Fibroblast of lung (primary cell): ENCODE measurements at places on chromosomes 3 and 15. TPM values are rescaled to one million over a fixed set of nuclear protein-coding genes. Genes with fewer than 3 reads are reported as not detected.

GMNC gene
- under 0.01 and 0.50 TPM in 2 replicates for total RNA-seq

SLC27A2 gene
- under 0.01 and 0.66 TPM in 2 replicates for total RNA-seq

LDHAL6B gene
- total RNA-seq: not detected in 2 replicates

ELL3 gene
- 6.7 and 10.1 TPM in 2 replicates for total RNA-seq

A4GNT gene
- not detected in 2 replicates for total RNA-seq

DUOX1 gene
- total RNA-seq: not detected in 2 replicates

SAMMSON gene
- total RNA-seq: under 0.01 TPM in 2 replicates

ECT2 gene
- 14.6 and 34.5 TPM in 2 replicates for total RNA-seq

CHAC1 gene
- 33.1 and 62.6 TPM in 2 replicates for total RNA-seq

KLHDC8B gene
- 40.5 and 42.6 TPM in 2 replicates for total RNA-seq

LINGO1 gene
- not detected in 2 replicates for total RNA-seq

STRC gene
- total RNA-seq: under 0.01 and 0.17 TPM in 2 replicates

SI gene
- total RNA-seq: not detected in 2 replicates

RHCG gene
- total RNA-seq: under 0.01 TPM in 1 of 2 replicates, not detected in the other

UROC1 gene
- not detected in 2 replicates for total RNA-seq

HAPLN3 gene
- 2.8 and 3.1 TPM in 2 replicates for total RNA-seq

OXSR1 gene
- total RNA-seq: 27.7 and 32.7 TPM in 2 replicates

EFCC1 gene
- total RNA-seq: not detected in 2 replicates

CYP1A2 gene
- total RNA-seq: not detected in 2 replicates

PRR20G gene
- not detected in 2 replicates for total RNA-seq

ALG3 gene
- 21.6 and 26.7 TPM in 2 replicates for total RNA-seq

CD96 gene
- total RNA-seq: under 0.01 TPM in 1 of 2 replicates, not detected in the other

MKRN3 gene
- total RNA-seq: under 0.01 and 0.77 TPM in 2 replicates

GOLGA6L7 gene
- not detected in 2 replicates for total RNA-seq

ILDR1 gene
- not detected in 2 replicates for total RNA-seq

TRIM42 gene
- not detected in 2 replicates for total RNA-seq

UQCC5 gene
- 5.1 and 9.4 TPM in 2 replicates for total RNA-seq

VPS8 gene
- total RNA-seq: 78.6 and 99.4 TPM in 2 replicates

SERPINI2 gene
- total RNA-seq: not detected in 2 replicates

BCHE gene
- 29.0 and 34.7 TPM in 2 replicates for total RNA-seq

RHO gene
- not detected in 2 replicates for total RNA-seq

FAM131A gene
- total RNA-seq: 18.5 and 22.3 TPM in 2 replicates

KCNMB3 gene
- total RNA-seq: 0.77 and 1.5 TPM in 2 replicates

SPSB4 gene
- not detected in 2 replicates for total RNA-seq

PPP2R3A gene
- 10.5 and 17.5 TPM in 2 replicates for total RNA-seq

FHIT gene
- 2.1 and 2.3 TPM in 2 replicates for total RNA-seq

RYR3 gene
- total RNA-seq: 0.17 and 0.26 TPM in 2 replicates

SCAPER gene
- 5.6 and 9.1 TPM in 2 replicates for total RNA-seq

SCN5A gene
- total RNA-seq: 0.50 and 0.77 TPM in 2 replicates

P2RY13 gene
- total RNA-seq: under 0.01 TPM in 1 of 2 replicates, not detected in the other

EOMES gene
- under 0.01 TPM in 1 of 2 replicates, not detected in the other for total RNA-seq

NLGN1 gene
- 2.1 TPM in 2 replicates for total RNA-seq

PIGX gene
- 10.7 and 11.0 TPM in 2 replicates for total RNA-seq

ALDH1L1 gene
- not detected in 2 replicates for total RNA-seq

OCA2 gene
- not detected in 2 replicates for total RNA-seq

PLA2G4E gene
- total RNA-seq: not detected in 2 replicates

ZNF860 gene
- total RNA-seq: under 0.01 and 0.50 TPM in 2 replicates

CYP1A1 gene
- total RNA-seq: under 0.01 TPM in 1 of 2 replicates, not detected in the other

SOX2 gene
- total RNA-seq: not detected in 2 replicates

DLEC1 gene
- total RNA-seq: under 0.01 TPM in 2 replicates

MORC1 gene
- not detected in 2 replicates for total RNA-seq

SNTN gene
- not detected in 2 replicates for total RNA-seq

TMIE gene
- total RNA-seq: 0.51 and 2.0 TPM in 2 replicates

KNSTRN gene
- total RNA-seq: 15.7 and 30.9 TPM in 2 replicates

DAZL gene
- not detected in 2 replicates for total RNA-seq

RBMS3 gene
- total RNA-seq: 58.6 and 68.4 TPM in 2 replicates

DOCK3 gene
- total RNA-seq: 0.17 and 0.26 TPM in 2 replicates

ITGA11 gene
- total RNA-seq: 29.6 and 43.7 TPM in 2 replicates
